ENCODE measurements at places on chromosomes 1 and 21.

DNA sequence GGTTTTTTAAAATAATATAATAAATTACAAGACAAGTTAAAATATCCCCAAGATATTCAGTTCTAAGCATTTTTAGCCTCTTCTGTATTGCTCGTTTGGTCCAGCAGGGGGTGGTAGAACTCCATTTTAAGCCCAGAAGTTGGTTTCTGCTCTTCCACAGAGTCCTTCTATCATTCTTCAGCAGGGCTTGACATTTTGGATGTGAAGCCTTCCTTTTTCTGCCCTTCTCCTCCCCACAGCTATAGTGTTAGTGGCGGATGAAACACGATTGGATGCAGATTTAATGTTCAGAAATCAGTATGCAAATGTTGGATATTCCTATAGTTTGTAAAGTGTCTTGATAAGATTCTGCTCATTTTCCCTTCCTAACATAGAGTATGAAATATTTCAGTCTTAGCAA lies 1.4 kb downstream of the NCAM2 start:
- no peak overlapping the region for H3K27ac ChIP-seq
- no peaks in the 10 kb centered on the region for H3K36me3 ChIP-seq
- DNase-seq, result no peak
- H3K27me3 ChIP-seq, result peaks cover 12% of the 10 kb centered on the region
- H3K4me3 ChIP-seq, result no peak overlapping the region

DNA sequence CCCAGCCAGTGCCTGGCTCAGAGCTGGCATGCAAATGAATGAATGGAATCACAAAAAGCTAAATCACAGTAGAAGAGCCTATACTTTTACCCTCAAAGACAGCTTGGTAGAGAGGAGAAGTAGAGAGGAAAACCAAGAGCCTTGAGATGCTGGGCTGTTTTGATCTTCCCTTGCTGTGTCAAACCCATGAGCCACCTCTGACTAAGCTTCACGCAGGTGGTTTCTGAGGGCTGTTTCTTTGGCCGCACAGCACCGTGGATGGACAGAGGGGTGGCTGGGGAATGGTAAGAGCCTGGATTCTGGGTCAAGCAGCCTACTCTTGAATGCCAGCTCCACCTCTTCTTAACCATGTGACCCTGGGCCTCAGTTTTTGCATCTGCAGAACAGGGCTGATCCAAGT lies 18.6 kb downstream of the ABCG1 start:
- no peaks in the 10 kb centered on the region for H3K27me3 ChIP-seq
- no peak overlapping the region for H3K4me3 ChIP-seq
- H3K27ac ChIP-seq, result no peak overlapping the region
- H3K4me1 ChIP-seq, result no peaks in the 10 kb centered on the region

- H3K4me3 ChIP-seq, result no peak overlapping the region
- no peaks in the 10 kb centered on the region for H3K4me1 ChIP-seq
- H3K36me3 ChIP-seq, result no peaks in the 10 kb centered on the region
- DNase-seq, result no peak
- H3K27ac ChIP-seq, result no peak overlapping the region
- H3K27me3 ChIP-seq, result no peaks in the 10 kb centered on the region
Observed at GRCh38 chr1:222370081-222370912, 177.6 kb downstream of the HHIPL2 start.

DNA sequence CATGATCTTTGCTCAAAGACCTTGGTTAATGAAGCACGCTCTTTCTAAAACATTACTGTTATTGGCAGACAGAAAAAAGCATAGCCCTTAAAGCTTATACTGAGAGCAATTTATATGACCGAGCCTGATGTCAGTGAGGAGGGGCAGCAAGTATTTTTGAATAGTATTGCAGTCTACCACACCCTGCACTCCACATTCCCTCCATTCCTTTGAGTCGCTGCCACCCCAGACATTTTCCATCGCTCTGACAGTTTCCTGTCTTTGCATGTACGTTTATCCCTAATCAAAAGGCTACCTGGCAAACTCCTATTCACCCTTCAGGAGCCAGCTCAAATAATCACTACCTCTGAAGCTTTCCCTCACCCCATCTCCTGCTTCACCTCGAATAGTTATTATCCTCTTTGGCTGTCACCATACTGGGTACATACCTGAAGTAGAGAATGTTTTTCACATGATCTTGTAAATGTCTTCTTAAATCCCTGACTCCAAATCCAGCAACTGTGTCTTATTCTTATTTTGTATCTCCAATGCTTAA lies 5.5 kb upstream of the JUN start:
- H3K27ac ChIP-seq, result no peak overlapping the region
- H3K4me1 ChIP-seq, result peaks cover 13% of the 10 kb centered on the region
- no peaks in the 10 kb centered on the region for H3K27me3 ChIP-seq
- no peaks in the 10 kb centered on the region for H3K36me3 ChIP-seq
- no peak for DNase-seq

DNA sequence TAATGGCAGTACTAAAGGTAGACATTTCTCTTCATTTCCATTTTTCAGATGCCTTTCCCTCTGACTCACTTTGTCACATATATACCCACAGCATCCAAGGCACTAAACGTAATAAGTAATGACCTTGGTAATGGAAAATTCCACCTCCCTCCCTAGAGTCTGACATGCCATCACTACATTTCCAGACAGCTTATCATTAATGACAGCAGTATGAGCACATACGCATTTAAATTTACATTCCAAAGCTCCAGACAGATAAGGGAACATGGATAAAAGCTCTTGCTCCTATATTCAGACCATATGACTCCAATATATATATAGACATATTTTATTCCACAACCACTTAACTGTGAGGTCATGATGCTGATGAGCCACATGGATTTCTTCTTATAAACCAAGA lies 191.7 kb upstream of the GORAB start:
- H3K4me3 ChIP-seq, result no peak overlapping the region
- H3K36me3 ChIP-seq, result no peaks in the 10 kb centered on the region
- H3K4me1 ChIP-seq, result peaks cover 10% of the 10 kb centered on the region
- H3K27me3 ChIP-seq, result no peaks in the 10 kb centered on the region
- H3K27ac ChIP-seq, result no peak overlapping the region

DNA sequence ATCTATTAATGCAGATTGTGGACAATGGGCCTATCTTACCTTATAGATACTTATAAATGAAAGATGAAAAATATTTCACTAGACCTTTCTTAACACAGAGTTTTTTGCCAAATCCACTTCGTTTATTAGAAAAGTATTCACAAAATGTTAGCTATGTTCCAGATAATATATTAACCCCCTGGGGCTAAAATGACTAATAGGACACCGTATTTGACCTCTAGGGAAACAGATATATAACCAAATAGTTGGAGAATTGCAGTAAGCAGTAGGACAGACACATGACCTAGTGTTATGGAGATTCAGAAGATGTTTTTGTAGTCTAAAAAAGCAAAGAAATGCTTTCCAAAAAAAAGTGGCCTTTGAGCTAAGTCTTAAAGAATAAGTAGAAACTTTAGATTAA lies 106.9 kb downstream of the SEC16B start:
- no peak for DNase-seq
- no peaks in the 10 kb centered on the region for H3K27me3 ChIP-seq
- no peaks in the 10 kb centered on the region for H3K36me3 ChIP-seq
